ENCODE measurements at places on chromosomes 2 and 18. TPM values are rescaled to one million over a fixed set of nuclear protein-coding genes. Genes with fewer than 3 reads are reported as not detected.
A peak's percentile ranks its signal among the peaks of the same experiment; 100 is the strongest.

- H3K36me3 ChIP-seq, result no peaks in the 10 kb centered on the region
- no peaks in the 10 kb centered on the region for H3K27me3 ChIP-seq
- no peak overlapping the region for H3K27ac ChIP-seq
- DNase-seq, result no peak
- no peaks in the 10 kb centered on the region for H3K4me1 ChIP-seq
These were observed 15.9 kb upstream of the ZBTB14 start for GRCh38 chr18:5311301-5311989.

DNA sequence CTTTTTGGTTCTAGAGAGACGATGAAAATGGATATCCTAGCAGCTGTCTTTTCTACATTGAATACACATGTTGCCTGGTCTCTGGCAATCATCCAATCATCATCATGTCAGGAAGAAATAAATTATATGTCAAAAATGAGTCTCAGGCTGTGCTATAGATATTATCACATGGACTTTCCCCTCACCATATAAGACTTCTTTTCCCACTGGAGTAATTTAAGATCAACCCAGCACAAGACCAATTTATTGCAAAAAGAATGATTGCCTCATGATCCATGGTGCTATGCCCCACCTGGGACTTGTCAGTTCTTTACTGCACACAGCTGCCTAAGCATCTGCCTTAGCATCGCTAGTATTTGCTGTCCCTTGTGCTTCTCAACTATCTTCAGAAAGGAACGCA, 783.7 kb upstream of the TMEFF2 start:
- no peak overlapping the region for H3K27ac ChIP-seq
- no peaks in the 10 kb centered on the region for H3K36me3 ChIP-seq
- DNase-seq, result no peak
- no peaks in the 10 kb centered on the region for H3K4me1 ChIP-seq

- no peaks in the 10 kb centered on the region for H3K27me3 ChIP-seq
- H3K36me3 ChIP-seq, result no peaks in the 10 kb centered on the region
- peak overlapping the region; percentile 14 for H3K4me3 ChIP-seq
- peaks cover 8% of the 10 kb centered on the region for H3K4me1 ChIP-seq
- H3K27ac ChIP-seq, result no peak overlapping the region
These were observed 30.2 kb upstream of the SSB start for GRCh38 chr2:169768262-169768995.

DNA sequence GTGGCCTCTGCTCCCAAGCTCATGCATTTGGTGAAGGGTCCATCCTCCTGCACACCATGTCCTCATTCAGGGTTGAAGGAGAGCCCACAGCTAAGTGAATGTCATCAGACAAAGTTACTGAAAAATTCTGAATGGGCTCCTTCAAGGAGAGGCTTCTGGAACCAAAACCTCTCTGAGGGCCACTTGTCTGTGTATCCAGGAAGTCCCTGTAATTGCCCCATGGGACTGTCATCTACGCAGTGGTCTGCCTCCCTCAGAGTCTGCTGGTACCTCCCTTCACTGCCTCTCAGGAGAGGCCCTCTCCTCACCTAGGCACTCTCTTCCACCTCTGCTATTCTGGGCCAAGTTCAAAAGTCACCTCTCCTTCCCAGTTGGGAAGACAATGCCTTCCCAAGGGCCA, 68.0 kb downstream of the SLC4A5 start:
- DNase-seq, result no peak
- no peaks in the 10 kb centered on the region for H3K27me3 ChIP-seq
- H3K27ac ChIP-seq, result no peak overlapping the region
- H3K36me3 ChIP-seq, result no peaks in the 10 kb centered on the region
- H3K4me3 ChIP-seq, result no peak overlapping the region

GRCh38 chr2:156003780-156004179, 328.7 kb downstream of the NR4A2 start:
- H3K4me3 ChIP-seq, result no peak overlapping the region
- H3K4me1 ChIP-seq, result no peaks in the 10 kb centered on the region
- no peak overlapping the region for H3K27ac ChIP-seq
- no peaks in the 10 kb centered on the region for H3K27me3 ChIP-seq
- DNase-seq, result no peak
- H3K36me3 ChIP-seq, result no peaks in the 10 kb centered on the region

DNA sequence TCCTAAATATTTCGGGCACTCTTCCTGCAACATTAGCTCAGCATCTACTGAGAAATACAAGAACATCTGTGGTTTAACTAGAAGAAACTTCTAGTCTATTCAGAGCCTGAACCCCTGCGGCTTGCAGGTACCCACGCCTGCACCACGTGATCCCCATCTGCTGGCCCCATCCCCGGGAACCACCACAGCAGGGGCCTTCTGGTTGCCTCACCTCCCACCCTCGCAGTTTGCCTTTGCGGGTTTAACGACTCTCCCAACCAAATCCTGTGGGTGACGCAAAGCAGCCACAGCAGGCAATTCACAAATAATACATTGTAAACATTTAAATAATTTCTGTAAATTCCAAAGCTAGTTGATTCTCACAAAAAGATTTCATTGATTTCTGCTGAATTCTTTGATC, 90.2 kb upstream of the TMEM18 start:
- H3K4me1 ChIP-seq, result no peaks in the 10 kb centered on the region
- H3K27ac ChIP-seq, result no peak overlapping the region
- no peak for DNase-seq

DNA sequence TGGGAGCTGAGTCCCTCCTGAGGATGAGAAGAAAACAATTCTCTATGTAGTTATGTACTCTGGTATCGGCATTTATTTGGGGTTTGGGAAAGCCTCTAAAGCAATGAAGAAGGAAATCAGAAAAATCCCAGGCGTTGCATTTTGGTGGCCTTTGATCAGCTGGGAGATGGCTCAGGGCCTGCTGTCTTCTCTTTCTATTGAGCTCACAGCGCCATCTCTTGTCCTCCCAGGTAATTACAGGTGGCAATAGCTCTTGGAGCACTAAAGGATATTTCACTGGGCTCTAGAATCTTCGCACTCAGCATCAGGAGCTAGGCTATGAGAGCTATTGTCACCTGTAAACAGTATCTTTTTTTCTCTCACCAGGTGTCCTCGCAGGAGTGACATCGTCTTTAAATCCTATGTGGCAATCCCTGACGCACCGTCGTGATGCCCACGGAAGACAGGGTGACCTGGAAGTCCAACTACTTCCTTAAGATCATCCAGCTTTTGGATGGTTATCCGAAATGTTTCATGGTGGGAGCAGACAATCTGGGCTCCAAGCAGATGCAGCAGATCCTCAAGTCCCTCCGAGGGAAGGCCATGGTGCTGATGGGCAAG, 76.1 kb upstream of the PMAIP1 start:
- no peaks in the 10 kb centered on the region for H3K4me1 ChIP-seq
- no peaks in the 10 kb centered on the region for H3K27me3 ChIP-seq
- DNase-seq, result peak; percentile 87
- no peak overlapping the region for H3K4me3 ChIP-seq
- H3K27ac ChIP-seq, result no peak overlapping the region

DNA sequence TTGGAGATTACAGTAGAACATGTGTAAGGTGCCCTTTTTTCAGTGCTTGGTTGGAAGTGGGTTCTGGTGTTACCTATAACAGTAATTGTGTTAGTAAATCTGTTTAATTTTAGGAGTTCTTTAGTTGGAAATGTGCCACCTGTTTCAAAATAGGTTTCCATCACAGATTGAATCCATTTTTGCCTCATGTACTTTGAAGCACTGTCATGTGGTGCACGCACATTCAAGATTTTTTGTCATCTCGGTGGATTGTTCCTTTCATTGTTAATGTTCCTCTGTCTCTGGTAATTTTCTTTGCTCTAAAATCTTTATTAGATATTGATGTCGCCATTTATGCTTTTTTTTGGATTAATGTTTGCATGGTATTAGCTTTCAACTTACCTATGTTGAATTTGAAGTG, 1.3 kb downstream of the ATP9B start:
- H3K27ac ChIP-seq, result no peak overlapping the region
- no peaks in the 10 kb centered on the region for H3K27me3 ChIP-seq
- DNase-seq, result no peak
- peaks cover 20% of the 10 kb centered on the region for H3K4me1 ChIP-seq
- H3K4me3 ChIP-seq, result peak overlapping the region; percentile 100

GRCh38 chr18:57544936-57545660, 41.4 kb downstream of the FECH start:
- DNase-seq, result no peak
- no peak overlapping the region for H3K4me3 ChIP-seq
- H3K27me3 ChIP-seq, result no peaks in the 10 kb centered on the region
- H3K27ac ChIP-seq, result no peak overlapping the region

DNA sequence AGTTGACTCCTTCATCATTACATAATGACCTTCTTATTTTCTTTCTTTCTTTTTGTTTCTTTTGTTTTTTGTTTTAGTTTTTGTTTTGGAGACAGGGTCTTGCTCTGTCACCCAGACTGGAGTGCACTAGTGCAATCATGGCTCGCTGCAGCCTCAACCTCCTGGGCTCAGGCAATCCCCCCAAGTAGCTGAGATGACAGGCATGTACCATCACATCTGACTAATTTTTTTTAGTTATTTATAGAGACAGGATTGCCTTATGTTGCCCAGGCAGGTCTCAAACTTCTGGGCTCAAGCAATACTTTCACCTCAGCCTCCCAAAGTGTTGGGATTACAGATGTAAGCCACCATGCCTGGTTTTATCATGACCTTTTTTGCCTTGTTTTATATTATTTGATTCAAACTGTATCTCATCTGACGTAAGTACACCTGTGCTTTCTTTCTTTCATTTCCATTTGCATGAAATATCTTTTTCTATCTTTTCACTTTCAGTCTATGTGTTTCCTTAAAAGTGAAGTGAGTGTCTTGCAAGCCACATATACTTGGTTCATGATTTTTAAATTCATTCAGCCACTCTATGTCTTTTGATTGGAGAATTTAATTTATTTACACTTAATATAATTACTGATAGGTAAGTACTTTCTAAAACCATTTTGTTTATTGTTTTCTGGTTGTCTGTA, 39.1 kb downstream of the SP100 start:
- DNase-seq, result no peak
- no peaks in the 10 kb centered on the region for H3K4me1 ChIP-seq
- no peak overlapping the region for H3K27ac ChIP-seq
- peaks cover 19% of the 10 kb centered on the region for H3K36me3 ChIP-seq
- H3K27me3 ChIP-seq, result no peaks in the 10 kb centered on the region

PRSS56 gene
- polyA plus RNA-seq, result not detected

EVX2 gene
- polyA plus RNA-seq, result not detected

SALL3 gene
- not detected for polyA plus RNA-seq
